ENCODE measurements at places on chromosomes 4 and X.

- DNase-seq: no peak
Observed at GRCh38 chr4:139810710-139811109, 145.1 kb downstream of the MGST2 start.

GRCh38 chr4:80184825-80185756 is 12.2 kb upstream of the PRDM8 start:
- DNase-seq: no peak

DNA sequence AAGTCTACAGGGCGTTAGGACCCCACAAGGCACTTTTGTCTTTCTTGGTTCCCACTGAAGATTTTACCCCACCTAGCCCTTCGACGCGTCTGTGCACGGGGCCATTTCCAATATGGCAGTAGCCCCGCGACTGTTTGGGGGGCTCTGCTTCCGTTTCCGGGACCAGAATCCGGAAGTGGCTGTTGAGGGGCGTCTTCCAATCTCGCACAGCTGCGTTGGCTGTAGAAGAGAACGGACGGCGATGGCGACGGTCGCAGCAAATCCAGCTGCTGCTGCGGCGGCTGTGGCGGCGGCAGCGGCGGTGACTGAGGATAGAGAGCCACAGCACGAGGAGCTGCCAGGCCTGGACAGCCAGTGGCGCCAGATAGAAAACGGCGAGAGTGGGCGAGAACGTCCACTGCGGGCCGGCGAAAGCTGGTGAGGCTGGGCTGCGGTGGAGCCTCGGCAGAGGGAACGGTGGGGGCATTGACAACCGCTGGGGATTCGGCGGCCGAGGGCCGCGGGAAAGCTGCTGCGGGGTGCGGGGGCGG is at the start of gene USP11:
TSS of gene USP11 (plus strand) at position 207 of the 530 bp plus-strand sequence. CDS start at position 242, 35 bp downstream.
- DNase-seq: peak; percentile 34

GRCh38 chrX:136209016-136209738 is 42.0 kb downstream of the MAP7D3 start:
- no peak for DNase-seq

DNA sequence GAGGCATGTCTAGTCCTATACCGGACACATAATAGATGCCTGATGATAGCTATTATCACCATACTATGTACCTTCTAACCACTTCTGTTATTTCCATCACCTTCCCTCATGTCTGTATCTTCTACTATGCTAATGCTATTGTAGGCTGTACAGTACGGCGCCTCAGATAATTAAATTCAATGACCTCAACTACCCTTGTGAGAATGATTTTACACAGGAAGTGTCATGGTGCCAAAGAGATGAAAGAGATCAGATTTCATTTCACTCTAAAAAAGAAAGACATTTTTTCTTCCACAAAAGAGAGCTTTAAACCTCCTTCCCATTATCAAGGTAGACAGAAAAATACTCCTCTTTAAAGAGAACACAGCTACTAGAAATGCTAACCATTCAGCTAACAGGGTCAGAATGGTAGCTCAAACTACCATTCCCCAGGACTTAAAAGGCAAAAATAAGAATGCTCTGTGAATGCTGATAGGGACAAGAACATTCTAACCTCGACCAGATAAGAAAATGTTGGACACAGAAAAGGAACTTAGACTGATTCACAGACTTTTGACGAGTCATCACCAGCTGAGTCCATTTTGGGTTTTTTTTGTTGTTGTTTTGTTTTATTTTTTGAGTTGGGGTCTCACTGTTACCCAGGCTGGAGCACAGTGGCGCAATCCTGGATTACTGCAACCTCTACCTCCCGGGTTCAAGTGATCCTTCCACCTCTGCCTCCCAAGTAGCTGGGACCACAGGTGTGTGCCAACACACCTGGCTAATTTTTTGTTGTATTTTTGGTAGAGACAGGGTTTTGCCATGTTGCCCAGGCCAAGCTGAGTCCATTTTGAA is 99.2 kb upstream of the RAPGEF2 start:
- no peak for DNase-seq

DNA sequence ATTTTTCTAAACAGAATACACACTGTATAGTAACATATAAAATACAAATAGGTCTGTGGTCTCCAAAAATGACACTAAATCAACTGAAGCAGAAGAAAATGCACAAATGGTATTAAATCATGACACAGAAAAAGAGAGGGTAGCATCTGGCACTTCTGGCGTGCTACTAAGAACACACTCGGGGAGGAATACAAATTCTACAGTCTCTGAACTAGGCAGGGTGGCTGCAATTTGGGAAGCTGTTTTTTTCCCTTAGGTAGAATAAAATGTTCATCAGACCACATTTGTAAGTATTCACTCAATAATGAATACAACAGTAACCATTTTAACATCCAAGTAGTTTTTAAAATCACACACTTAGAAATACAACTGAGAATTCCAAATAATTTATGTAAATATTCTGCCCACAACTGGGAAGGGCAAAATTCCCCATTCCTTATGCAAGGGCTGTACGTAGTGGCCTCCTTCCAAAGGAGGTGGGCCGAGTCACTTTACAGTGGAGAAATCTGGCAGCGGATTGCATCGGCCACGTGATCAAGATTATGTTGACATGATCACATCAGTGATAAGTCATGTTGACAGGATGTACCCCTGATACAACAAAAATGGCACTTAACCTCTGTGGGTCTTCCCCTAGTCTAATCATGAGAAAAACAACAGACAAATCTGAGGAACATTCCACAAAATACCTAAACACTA is 101.1 kb downstream of the TSPAN5 start:
- no peak for DNase-seq

DNA sequence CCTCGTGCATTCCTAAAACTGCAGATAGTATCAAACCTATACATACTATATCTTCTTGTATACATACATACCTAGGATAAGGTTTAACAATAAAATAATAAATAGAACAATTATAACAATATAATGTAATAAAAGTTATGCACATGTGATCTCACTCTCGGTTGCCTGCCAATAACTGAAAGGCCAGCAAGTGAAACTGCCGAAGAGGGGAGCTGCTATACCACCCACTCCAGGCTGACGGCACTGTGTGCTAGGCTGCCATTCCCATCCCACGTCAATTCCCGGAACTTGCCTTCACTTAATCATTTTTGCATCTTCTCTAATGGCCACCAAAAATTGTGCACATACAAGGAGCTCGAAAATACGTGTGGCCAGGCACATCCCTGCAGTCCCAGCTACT is 451.1 kb upstream of the FAT1 start:
- no peak for DNase-seq

DNA sequence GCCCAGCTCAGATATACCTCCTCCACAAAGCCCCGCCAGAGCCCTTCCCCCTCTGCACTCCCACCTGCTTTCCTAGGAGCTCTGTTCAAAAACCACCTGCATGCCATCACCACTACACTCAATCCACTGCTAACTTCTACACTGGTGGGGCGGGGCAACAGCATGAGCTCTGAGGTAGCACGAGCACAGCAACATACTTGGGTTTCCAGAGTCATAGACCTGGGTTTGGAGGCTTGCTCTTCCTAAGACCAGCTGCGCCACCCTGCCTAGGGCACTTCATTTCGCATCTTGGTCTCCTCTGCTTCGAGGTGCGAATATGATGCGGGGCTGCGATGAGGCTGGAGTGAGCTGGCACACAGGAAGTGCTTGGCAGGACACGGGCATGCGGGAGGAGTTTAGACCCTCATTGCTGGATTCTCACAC is 3.6 kb downstream of the SASH3 start:
- no peak for DNase-seq

DNA sequence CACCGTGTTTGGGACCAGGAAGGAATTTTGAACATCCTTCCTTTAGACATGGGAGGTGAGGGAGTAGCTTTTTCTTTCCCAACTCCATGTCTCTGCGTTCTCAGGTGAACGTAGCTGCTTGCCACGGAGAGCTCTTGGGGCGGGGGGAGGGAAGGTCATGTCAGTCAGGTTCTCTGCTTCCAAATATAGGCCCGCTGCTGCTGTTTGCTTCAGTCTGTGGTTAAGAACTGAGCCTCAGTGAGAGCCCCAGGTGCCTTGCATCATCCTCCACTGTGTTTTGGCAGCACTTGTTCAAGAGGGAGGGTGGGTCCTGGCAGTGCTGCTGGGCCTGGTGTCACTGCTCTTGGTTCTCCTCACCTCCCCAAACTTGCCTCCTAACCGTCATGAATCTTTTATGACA is 46.5 kb downstream of the HADH start:
- DNase-seq: no peak

GRCh38 chr4:37759833-37760232 is 66.7 kb upstream of the PGM2 start:
- no peak for DNase-seq

- DNase-seq: no peak
Observed at GRCh38 chr4:13966231-13967195, 339.0 kb upstream of the BOD1L1 start.

DNA sequence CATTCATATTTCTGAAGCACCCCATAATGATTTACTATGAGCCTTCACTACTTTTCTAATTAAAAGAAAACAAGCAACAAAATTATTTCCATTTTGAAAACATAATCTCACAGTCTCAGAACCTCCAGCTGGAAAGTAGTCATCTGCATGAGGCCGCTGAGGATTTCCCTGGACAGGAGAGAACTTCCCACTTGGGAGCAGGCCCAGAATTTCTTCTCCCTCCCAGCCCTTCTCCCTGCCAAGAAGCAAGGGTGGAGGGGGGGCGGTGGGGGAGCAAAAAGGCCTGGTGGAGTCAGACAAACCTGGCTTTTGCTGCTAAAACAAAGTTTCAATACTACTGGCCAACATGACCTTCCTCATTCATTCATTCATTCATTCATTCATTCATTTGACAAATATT is 167.3 kb downstream of the PJA1 start:
- no peak for DNase-seq

DNA sequence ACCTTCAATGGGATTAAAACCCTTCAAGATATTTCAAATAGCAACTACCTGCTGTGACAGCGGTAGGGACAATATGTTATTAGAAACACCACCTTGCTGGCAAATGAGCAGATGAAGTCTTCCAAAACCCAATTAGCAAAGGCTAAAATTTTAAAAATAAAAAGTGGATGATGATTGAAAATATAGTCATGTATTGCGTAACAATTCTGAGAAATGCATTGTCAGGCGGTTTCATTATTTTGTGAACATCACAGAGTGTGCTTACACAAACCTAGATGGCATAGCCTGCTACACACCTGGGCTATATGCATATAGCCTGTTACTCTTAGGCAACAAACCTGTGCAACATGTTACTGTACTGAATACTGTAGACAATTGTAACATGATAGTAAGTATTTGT is 91.2 kb upstream of the ANXA3 start:
- no peak for DNase-seq

GRCh38 chr4:84483688-84484087 is 15.4 kb downstream of the NKX6-1 start:
- DNase-seq: no peak

- DNase-seq: no peak
Observed at GRCh38 chrX:3713225-3713936, at the start of gene PRKX. Gene PRKX (minus strand): TSS chrX:3713649. CDS start chrX:3713253, 396 bp downstream.

GRCh38 chr4:11418610-11419009 is 10.1 kb downstream of the HS3ST1 start:
- no peak for DNase-seq

DNA sequence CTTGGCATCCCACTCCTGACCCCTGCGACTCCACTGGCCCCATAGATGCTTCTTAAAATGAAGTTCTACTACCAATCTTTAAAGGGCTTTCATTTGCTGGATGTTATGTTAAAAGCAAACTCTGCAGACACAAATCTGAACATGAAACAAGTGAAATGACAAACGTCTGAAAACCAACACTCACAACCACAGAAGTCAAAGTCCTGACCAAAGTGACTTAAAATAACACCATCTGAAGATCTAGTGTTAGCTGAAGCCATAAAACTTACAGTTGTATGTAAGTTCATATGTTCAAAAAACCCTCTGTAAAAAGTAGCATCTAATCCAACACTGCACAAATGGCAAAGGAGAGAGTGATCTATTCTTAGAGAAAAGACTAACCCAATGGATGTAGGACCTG is 178.7 kb downstream of the SH3KBP1 start:
- DNase-seq: no peak

DNA sequence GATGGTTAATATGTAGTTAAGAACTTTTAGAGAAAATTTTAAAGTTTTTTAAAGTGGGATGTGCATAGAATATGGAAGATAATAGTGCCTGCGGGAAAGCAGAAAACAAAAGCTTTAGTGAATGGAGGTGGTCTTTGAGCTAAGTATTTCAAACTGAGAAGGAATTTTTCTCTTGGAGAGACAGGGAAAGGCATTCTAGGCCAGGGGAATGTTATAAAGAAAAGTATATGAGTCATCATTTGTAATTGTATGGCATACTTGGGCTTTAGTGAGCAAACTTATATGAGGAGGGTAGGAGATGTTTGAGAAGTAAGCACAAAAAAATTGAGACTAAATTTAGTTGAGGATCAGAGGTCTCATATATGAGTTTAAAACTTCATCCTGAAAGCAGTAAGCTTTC is 467.0 kb downstream of the PPARGC1A start:
- no peak for DNase-seq

GRCh38 chrX:115499112-115499805 is 61.7 kb upstream of the PLS3 start:
- DNase-seq: no peak

GRCh38 chrX:25726539-25726938 is 411.6 kb upstream of the MAGEB18 start:
- DNase-seq: no peak

DNA sequence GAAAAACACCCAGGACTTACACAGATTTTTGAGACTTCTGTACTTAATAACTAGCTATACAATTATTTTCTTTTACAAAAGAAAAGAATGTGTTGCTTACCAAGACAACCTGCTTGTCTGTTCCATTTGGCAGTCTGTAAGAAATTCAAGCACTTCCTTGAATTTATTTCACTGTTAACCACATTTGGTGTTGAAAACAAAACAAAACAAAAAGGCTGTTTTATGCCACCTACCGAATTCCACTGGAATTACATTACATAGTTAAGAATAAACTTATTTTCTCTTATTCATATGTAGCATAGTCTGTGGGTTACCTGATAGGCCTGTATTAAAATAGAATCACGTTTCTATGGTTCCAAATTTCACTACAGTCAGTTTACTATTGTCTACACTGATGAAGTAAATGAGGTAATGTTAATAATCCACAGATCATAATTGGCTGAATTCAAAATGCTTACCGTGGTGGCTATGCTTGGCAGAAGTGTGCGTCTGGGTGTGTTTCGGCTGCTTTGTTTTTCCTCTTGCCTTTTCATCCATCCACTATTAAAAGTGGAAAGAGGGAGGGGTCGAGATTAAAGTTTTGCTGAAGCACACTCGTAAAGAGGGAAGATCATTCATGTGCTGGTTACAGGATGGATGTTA is at the start of gene TLR1:
TSS of gene TLR1 (minus strand) at position 138 of the 642 bp plus-strand sequence. CDS start 5,960 bp downstream, outside the sequence.
- DNase-seq: no peak

- no peak for DNase-seq
Observed at GRCh38 chrX:11786862-11787261, 28.8 kb downstream of the MSL3 start.

- no peak for DNase-seq
Observed at GRCh38 chr4:1080432-1080831, 32.9 kb downstream of the RNF212 start.

GRCh38 chrX:54208531-54208930 is 25.5 kb upstream of the FAM120C start:
- DNase-seq: no peak

GRCh38 chr4:56004235-56004634 is 55.5 kb downstream of the CEP135 start:
- no peak for DNase-seq

All from DMS79 treated with DMSO at 0.1 percent for 48 hours (cell line).